GM19239 (cell line): ENCODE measurements at places on chromosomes 3 and 15.

DNA sequence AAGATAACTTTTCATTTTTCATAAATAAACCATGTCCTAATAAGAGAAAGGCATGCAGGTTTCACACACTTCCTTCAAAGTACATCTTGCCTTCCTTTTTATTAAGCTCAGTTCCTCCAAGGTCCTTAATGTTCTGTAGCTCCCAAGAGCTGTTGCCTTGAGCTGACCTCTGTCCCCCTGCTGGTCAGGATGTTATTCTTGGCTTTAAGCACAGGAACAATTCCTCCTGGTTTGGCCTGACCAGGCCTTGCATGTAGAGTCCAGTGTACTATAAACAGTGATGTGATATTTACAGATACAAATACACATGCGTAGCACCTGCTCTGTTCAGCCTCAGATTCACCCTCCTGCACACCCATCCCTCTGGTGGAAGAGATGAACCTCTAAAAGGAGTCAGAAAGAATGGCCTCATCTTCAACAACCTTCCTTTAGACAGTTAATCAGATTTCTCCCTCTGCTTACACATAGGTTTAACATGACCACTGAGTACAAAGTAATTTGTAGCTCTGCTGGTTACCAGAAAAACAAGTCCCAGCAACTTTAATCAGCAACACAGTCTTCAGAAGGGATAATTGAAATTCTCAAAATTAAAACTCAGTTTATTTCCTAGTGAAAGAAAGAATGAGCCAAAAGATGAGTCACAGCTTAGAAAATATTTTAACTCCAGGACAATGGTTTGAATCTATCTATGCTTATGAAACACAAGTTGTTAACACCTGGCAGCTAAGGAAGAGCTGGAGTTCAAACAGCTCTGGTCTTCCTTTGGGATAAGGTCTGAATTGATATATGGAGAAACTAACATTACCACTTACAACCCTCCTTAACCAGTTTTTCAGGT, 46.5 kb downstream of the PTPN9 start:
- DNase-seq, result no peak

DNA sequence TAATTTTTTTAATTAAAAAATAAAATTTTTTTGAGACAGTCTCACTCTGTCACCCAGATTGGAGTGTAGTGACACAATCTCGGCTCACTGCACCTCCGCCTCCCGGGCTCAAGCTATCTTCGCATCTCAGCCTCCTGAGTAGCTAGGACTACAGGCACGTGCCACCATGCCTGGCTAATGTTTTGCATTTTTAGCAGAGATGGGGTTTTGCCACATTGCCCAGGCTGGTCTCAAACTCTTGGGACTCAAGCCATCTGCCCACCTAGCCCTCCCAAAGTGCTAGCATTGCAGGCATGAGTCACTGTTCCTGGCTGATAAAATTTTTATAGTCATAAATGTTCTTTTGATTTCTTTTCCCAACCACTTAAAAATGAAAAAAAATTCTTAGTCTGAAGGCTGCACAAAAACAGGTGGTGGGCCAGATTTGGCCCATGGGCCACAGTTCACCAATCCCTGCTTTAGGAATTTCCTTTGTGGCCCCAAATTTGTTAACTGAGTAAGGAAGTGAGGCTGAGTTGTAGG, 9.2 kb downstream of the UBA5 start:
- DNase-seq, result no peak

GRCh38 chr3:175212896-175213295, 353.8 kb downstream of the NAALADL2 start:
- DNase-seq, result no peak

DNA sequence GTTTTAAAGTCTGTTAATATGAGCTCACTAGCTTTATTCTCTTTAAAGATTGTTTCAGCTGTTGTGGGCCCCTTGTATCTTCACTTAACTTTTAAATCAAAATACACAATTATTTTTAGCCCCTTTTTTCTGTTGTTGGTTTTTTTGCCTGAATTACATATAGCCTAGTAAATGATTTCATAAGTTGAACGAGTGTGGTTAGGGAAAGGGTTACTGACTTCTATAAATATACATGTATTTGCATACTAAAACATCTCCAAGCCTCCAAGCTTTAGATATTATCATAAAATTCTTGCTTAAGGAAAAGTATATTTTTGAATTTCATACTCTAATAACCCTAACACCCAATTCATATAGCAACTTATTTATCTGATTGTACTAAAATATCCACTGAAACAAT, 73.2 kb upstream of the ARL6 start:
- no peak for DNase-seq

DNA sequence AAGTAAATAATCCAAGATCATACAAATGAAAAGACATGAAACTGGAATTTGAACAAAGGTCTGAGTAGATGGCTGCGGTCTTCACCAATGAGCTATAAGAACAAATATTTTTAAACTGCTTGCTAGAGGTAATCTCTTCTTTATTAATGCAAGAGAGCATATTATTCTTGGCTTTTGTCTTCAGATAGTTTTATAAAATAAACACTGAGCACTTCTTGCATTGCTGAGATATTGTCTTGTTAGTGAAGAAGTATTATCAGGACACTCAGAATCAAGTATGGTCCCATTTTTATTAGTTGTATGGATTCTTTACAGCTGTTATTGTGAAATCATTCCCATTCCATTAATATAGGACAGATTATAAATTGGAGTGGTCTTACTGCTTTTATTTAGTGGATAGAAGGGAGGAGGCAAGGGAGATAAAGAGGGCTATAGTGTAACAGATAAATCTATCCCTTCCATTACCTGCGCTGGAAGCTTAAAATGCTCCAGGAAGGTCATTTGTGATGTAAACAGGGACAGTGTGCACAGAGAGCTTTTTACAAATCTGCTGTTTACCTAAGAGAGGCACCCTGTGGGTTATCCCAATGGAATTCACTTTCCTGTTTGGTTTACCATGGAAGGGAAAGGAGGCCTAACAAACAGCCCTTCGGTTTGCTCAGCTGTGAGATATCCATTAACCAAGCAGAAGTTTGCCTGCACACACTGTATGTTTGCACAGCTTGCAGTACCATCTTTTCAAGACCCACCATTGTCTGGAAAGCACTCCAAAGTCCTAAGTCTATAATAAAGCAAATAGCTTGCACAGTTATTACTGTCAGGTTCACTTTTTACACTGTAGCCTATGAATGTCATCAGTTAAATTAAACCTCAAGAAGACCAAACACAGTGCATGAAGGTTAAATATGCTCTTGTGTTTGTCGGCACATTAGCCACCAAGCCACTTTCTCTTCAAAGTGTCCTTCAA, 347.7 kb upstream of the TGFBR2 start:
- DNase-seq, result no peak

DNA sequence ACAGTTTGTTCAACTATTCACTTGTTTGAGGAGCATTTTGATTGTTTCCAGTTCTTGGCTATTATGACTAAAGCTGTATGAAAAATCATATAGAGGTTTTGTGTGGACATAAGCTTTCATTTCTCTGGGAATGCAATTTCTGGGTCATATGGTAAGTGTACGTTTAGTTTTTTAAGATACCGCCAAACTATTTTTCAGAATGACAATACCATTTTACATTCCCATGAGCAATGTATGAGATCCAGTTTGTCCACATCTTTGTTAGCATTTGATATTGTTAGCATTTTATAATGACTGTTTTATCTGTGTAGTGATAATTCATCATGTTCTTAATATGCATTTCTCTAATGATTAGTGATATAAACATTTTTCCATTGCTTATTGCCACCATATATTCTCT, 258.7 kb upstream of the CTNNB1 start:
- DNase-seq, result no peak

DNA sequence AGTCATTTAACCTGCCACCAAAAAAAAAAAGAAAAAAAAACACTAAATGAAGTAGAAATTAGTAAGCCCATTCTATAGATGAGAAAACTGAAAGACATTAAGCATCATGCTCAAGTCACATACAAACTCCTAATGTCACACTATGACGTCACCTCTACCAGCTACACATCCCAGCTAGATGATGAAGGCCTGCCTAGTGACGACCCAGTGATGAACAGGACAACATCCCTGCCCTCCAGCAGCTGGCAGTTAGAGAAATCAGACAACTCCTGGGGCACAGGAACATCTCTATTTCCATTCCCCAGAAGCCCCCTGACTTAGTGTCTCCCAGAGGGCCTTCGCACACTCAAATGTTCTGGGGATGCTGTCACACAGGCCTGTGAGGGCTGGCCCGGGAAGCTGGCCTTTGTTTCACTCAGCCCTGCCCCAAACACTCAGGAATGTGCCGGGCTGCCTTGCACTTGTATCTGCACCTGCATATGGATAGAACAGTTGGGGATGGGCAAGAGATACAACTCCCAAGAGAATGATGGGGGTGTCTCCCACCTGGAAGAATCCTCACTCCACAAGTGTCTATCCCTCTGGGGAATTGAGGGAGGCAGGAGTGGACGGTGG, 7.0 kb upstream of the HAPLN3 start:
- DNase-seq, result no peak

DNA sequence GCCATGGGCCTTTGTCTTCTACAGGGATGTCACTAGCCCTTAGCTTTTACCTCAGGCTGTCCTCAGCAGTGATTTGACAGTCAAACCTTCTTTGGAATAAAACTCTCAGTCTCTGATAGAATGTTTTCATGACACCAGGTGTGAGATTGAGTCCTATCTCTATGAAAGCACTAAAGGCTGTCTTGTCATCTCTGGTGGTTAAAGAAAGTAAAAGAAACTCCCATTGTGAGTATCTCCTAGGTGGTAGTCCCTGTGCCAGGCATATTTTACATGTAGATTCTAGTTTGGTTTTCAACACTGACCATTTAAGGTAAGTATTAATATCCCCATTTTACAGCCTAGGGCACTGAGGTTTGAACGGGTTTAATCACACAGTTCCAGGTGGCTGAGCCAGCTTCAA, 360.2 kb downstream of the CHST2 start:
- DNase-seq, result no peak
